ENCODE measurements at places on chromosomes 12 and 14.

- no peak for DNase-seq
Measured at GRCh38 chr12:6222078-6222654, 22.0 kb downstream of the CD9 start.

DNA sequence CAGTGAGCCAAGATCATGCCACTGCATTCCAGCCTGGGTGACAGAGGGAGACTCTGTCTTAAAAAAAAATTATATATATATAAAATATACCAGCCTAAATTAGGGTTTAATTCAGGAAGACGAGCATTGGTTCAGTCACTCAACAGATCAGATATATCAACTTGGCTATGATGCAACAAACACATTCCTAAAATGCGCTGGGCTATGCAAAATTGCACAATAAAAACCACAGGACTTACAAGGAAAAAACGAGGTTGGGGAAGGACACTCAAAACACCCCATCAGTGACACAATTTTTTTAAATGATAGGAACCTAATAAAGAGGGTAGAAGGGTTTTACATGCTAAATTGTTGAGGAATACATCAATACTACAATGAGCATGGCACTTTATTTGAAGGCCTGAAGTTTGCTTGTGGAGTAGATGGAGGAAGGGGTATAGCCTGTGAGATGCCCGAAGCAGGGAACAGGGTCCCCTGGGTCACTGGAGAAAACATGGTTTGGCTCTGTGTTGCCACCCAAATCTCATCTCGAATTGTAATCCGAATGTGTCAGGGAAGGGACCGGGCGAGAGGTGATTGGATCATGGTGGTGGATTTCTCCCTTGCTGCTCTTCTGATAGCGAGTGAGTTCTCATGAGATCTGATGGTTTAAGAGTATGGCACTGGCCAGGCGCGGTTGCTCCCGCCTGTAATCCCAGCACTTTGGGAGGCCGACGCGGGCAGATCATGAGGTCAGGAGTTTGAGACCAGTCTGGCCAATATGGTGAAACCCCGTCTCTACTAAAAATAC is 71.2 kb downstream of the TNFAIP2 start:
- DNase-seq, result no peak

DNA sequence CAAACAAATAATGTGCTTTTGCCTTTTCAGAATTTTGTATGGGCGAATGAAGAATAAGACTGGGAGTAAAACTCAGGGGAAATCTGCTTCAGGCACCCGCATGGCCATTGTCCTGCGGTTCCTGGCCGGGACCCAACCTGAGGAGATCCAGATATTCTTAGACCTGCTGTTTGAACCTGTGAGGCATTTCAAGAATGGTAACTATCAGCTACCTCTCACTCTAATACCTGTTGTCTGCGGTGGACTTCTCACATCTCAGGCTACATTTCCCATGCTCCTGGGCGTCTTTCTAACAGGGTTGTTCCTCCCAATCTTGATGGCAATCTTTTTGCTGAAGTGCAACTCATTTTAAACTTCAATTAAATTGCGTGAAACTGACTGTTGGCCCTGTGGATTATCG is 47.1 kb downstream of the UTP20 start:
- no peak for DNase-seq

DNA sequence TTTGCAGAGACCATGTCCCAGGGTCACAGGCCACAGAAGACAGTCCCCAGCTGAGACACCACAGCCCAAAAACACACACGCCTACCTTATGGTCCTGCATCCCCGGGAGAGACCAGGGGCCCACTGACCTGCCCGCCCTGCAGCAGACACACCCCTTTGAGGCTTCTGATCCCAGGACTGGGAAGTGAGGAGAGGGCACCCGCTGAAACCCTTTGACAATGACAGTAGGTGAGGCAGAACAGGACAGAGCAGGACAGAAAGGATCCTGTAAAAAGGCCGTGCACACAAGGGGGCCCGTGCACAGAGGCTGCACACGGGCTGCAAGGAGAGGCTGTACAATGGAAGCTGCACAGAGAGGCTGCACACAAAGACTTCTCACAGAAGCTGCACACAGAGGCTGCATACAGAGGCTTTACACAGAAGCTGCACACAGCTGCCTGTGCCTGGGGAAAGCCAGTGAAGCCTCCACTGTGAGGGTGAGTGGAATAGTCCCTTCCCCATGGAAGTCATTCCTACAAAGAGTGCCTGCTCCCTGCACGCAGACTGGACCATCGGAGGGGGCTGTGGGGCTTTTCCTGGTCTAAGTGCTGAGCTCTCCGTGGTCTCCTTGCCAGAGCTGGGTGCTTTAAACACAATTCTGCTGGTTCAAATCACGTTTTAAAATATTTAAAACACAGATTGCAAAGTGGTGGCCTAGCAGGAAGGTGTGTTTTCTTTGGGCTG is 16.6 kb upstream of the SFSWAP start:
- DNase-seq, result no peak

DNA sequence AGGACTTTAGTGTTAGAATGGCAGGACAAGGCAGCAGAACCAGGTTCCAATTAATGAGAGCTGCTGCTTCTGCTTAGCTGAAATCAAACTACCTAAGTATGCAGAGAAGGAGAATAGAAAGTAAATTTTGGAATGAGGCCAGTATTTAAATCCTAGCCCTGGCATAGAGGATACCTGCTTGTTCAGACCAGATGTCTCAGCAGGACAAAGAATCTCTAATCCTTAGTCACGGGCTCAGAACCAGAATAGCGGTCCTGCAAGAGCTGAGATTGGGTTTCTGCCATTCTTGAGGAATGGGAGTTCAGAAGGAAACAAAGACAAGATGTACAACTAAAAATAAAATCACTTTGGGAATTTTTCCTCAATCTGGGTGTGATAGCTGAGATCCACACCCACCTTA is 550.8 kb upstream of the TMEM132C start:
- no peak for DNase-seq

GRCh38 chr12:38745601-38746000 is 159.8 kb downstream of the CPNE8 start:
- no peak for DNase-seq

- no peak for DNase-seq
Measured at GRCh38 chr12:18718462-18718861, 19.4 kb downstream of the PLCZ1 start.

DNA sequence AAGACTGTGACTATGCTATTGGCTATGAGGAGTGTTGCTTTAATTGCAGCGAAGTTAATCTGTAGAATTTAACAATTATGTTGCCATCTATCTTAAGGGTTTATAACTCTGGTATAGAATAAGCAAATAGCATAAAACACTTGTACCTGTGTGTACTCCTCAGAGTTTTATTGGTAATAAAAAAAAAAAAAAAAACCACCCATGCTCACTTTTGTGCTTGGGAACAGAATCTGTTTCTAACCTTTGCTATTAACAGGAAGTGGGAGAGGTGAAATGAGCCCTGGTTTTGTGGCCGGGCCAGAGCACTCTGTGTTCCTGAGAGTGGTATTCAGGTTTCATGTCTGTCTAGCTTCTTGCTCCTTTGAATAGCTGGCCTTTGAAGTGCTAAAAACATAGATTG is 53.1 kb downstream of the PDE3A start:
- no peak for DNase-seq

DNA sequence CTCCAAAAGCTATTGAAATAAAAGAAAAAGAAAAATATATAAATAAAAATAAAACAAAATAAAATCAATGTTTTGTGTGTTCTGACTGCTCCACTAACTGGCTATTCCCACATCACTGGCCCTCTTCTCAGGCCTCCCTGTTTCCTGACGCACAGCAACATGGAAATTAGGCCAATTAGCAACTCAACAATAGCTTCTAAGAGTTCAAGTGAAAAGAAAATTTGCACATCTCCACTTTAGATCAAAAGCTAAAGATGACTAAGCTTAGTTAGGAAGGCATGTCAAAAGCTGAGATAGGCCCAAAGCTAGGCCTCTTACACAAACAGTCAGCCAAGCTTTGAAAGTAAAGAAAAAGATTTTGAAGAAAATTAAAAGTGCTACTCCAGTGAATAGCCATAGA is 200.8 kb downstream of the DUSP6 start:
- DNase-seq, result no peak

DNA sequence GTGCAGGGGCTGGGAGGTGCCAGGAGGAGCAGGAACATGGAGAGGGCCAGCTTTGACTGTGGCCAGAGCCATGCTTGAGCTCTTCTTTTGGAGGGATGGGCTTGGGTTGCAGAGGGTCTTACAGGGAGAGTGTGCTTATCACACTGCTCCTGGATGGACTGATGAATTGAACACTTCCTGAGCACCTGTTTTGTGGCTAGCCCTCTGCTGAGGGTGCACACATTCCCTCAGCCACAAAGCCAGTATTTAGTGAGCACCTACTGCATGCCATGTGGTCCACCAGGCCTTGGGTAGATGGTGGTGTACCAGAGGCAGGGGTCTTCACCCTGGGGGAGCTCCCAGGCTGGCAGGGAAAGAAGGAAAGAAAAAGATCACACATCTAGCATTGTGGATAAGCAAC is 118.9 kb downstream of the SLC25A47 start:
- DNase-seq, result no peak

DNA sequence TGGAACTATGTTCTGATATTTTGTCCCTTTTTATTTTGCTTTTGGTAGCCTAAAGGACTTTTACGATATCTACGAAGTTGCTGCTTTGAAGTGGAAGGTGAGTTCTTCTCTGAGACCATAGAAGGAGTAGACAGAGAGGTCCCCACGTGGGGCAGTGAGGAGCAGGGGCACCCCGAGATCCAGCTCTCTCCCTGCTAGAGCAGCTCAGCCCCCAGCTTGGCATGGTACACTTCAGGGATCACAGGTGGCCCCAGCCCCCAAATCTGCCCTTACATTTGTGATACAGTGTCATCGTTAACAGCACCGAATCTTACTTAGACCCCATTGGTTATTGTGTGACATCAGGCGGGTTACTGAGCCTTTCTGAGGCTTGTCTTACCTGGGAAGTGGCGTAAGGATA is 56.8 kb downstream of the SLC8B1 start:
- DNase-seq, result no peak

GRCh38 chr14:75430526-75430925 is 2.7 kb downstream of the JDP2 start:
- no peak for DNase-seq

GRCh38 chr14:77615361-77616132 is 890 bp downstream of the SPTLC2 start:
- DNase-seq, result peak; percentile 10

GRCh38 chr12:116138364-116138763 is 139.1 kb downstream of the MED13L start:
- no peak for DNase-seq

GRCh38 chr12:15701631-15702156 is 87.5 kb downstream of the EPS8 start:
- no peak for DNase-seq

Data from stimulated activated CD4-positive, alpha-beta T cell treated with anti-CD3 and anti-CD28 coated beads, Interleukin-1b, Interleukin-23, amount 100 ng/mL, for 48 hours (primary cell).